ENCODE measurements at places on chromosomes 2 and 18.

DNA sequence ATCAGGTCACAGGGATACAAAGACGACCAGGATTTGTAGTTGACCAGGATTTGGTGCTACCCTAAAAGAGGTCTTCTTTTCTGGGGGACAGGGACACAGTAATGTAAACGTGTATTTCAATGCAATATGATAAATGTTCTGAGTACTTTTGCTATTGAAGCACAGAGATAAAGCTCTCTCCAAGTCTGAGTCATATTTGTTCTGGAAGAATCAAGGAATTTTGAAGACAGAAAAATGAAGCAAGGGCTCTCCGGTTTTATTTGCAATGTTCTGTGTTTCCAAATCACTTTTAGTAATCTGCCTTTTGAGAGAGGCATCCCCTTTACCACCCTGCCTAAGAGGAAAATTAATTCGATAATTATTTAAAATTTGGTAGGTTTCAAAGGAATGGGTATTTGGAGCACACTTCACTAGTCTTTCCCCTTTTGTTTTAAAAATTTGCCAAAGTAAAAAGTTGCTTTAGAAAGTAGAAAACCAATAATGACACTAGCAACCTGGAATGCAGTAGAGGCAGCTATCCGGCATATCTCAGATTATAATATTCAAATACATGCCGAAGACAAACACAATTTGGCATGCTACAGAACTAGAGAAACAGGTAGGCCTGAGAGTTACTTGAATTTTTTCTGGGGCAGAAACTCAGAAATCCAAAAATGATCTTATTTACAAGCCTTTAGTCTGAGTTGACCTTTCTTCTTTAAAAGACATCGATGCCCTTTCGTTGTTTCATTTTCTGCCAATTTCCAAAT, 82.7 kb downstream of the MREG start:
- no peak for DNase-seq

DNA sequence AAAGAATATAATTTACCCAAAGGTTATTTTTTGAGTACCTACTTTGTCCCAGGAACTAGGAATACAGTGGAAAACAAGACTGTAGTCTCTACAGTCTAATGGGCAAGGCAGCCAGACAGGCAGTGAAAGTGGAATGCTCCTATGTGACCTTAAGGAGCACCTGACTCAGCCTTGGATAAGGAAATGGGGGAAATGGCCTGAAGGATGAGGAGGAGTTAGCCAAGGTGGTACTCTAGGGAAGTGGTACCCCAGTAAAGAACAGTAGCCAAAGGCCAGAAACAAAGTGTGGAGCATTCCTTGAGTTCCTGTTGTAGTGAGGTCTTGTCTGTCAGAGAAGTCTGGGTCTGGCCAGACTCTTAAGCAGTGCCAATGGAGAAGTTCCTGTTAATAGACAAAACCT, 6.0 kb downstream of the ZNF397 start:
- no peak for DNase-seq

GRCh38 chr2:119689218-119689617, 10.2 kb downstream of the TMEM177 start:
- no peak for DNase-seq

DNA sequence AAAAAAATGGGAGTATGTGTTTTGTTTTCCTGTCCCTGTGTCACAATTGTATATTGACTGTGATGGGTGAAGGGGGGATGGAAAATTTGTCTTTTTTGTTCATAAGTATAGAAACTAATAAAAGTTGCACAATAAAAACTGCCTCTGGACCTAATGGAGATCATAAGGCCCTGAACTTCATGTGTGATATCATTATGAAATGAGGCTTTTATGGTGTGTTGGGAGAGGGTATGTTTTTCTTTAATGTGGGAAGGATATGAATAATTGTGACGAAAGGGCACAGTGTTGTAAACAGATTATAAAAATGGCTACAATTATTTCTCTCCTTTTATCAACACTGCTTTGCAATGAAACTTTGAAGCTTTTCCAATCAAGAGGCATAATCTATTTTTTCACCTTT, 1889.3 kb upstream of the CELF4 start:
- DNase-seq = no peak

DNA sequence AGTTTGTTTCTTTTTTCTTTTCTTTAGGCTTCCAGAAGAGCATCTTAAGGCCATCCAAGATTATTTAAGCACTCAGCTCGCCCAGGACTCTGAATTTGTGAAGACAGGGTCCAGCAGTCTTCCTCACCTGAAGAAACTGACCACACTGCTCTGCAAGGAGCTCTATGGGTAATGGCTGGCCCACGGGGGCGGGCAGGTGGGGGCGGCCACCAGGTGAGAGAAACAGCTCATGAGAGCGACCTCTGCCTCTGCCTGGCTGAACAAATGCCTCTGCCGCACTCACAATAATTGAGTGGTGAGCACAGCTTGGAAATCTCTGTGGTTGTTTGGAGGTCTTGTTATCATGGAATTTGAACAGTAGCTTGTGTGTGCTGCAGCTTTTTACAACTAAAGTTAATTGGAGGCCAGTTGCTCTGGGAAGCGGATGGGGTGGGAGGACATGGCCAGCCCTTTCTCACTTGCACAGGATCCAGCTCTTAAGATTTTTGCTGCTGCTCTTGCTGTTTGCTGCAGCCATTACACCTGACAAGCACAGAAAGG, 70.4 kb downstream of the INPP5D start:
- no peak for DNase-seq

GRCh38 chr2:133952420-133952819, 301.5 kb upstream of the MGAT5 start:
- no peak for DNase-seq
